ENCODE measurements at places on chromosomes 7 and 10. TPM values are rescaled to one million over a fixed set of nuclear protein-coding genes. Genes with fewer than 3 reads are reported as not detected.

- no peaks in the 10 kb centered on the region for H3K4me1 ChIP-seq
- no peaks in the 10 kb centered on the region for H3K27me3 ChIP-seq
- no peaks in the 10 kb centered on the region for H3K36me3 ChIP-seq
These were observed 58.1 kb upstream of the TES start for GRCh38 chr7:116152276-116152675.

DNA sequence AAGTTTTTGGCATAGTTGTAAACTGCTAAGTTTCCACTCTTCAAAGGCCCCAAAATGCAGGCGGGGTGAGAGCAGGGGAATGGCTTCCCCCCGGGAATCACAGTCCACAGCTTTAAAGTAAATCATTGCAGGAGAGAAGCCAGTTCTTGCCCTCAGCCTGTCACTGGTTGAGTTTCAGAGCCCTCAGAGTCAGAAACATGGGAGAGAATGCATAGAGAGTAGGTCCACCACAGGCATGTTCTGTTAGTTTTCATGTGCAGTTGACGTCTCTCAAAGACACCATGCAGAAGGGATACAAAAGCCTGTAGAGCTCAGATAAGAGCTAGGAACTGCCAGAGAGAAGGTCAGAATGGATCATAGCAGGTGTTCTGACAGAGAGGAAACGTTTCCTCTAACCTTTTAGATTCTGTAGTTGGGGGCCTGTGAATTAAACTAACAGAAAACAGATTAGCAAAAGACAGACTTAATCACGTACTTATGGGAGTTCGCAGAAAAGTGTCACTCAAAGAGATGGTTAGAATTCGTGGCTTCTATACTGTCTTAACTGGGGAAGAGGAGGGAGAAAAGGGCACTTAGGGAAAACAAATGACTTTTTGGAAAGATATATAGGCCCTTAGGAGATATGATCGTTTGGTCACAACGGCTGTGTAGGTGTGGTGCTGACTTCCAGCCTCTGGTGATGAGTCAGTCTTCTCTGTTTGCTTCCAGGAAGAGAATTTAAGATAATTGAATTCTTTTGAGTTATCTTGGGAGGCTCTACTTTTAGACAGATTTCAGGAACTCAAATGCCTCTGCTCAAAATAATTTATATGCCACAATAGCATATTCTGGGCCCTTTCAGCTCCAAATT, 48.0 kb upstream of the MSRB2 start:
- peak overlapping the region; percentile 17 for H3K27ac ChIP-seq
- H3K4me3 ChIP-seq = no peak overlapping the region
- no peaks in the 10 kb centered on the region for H3K36me3 ChIP-seq
- no peaks in the 10 kb centered on the region for H3K4me1 ChIP-seq
- DNase-seq = no peak

The ADIRF gene
- total RNA-seq = 74.4 TPM

DNA sequence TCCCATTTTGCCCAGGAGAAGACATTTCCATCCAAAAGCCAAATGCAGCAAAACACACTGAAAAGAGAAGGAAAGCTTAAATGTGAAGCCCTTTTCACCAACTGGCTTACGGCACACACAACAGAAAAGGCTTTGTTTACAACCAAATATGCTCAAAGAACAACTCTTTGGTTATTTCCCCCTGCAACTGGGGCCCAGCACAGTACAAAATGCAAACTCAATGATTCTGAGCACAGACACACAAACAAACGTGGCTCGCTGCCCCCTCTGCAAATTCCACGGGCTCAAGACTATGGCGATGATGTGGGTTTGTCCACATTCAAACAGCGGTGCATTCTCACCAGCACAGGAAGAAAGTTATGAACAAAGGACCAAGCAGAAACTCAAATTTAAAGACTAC, 5.3 kb downstream of the CPXM2 start:
- H3K27me3 ChIP-seq = no peaks in the 10 kb centered on the region
- no peak overlapping the region for H3K27ac ChIP-seq
- H3K36me3 ChIP-seq = no peaks in the 10 kb centered on the region
- DNase-seq = no peak

- H3K27me3 ChIP-seq = no peaks in the 10 kb centered on the region
- no peaks in the 10 kb centered on the region for H3K36me3 ChIP-seq
- H3K4me1 ChIP-seq = no peaks in the 10 kb centered on the region
- no peak for DNase-seq
These were observed 28.7 kb upstream of the USP6NL start for GRCh38 chr10:11639849-11640764.

DNA sequence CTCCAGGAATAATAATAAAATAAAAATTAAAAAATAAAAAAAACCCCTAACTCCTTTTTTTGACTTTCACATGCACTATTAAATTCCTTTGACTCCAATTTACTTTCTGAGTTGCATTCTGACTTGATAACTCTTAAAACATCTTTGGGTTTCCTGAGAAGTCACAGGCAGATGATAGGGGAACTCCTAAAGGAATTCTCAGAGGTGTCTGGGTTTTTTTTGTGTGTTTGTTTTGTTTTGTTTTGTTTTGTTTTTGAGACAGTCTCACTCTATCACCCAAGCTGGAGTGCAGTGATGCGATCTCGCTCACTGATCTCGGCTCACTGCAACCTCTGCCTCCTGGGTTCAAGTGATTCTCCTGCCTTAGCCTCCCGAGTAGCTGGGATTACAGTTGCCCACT, 52.7 kb upstream of the APBB1IP start:
- no peaks in the 10 kb centered on the region for H3K4me1 ChIP-seq
- H3K27me3 ChIP-seq = no peaks in the 10 kb centered on the region
- no peaks in the 10 kb centered on the region for H3K36me3 ChIP-seq

- H3K27ac ChIP-seq = no peak overlapping the region
- no peak for DNase-seq
- H3K36me3 ChIP-seq = no peaks in the 10 kb centered on the region
These were observed 1.0 kb upstream of the KIAA1549 start for GRCh38 chr7:138982204-138982623.

All from esophagus squamous epithelium (tissue), 5 donors.